ENCODE measurements at places on chromosomes 1 and 21.

DNA sequence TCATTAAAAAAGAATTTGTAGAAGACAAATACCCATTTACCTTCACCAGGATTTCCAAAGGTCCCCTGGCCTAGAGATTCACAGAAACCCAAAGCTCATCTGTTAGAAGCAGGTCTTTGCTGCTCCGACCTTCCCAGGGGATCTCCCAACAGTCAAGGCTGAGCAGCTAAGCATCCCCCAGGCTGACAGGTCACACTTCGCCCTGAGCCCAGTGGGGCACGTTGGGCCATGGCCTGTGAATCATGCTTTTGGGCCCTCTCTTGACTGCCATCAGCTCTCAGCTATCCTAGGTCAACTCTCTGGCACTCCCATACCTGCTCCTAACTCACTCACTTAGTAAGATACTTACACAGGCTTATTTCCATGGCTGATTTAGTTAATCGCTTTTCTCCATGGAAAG lies 157.7 kb downstream of the DSCAM start:
- DNase-seq, result no peak

GRCh38 chr1:222811671-222812070 lies 3.2 kb upstream of the DISP1 start:
- DNase-seq, result no peak

DNA sequence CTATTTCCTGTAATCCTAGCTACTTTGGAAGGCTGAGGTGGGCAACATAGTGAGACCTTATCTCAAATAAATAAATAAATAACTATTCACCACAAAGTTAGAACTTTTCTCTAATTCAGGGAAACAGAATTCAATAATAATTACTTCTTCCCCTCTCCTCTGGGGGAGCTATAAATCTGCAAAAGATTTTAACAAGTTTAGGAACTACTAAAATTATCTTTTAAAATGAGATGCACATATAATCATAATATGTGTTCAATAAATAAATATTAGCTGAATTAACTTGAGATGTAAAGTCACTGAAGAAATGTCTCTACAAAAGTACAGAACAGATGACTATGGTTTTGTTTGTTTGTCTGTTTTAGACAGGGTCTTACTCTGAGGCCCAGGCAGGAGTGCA lies 14.1 kb downstream of the WDR47 start:
- DNase-seq, result no peak

DNA sequence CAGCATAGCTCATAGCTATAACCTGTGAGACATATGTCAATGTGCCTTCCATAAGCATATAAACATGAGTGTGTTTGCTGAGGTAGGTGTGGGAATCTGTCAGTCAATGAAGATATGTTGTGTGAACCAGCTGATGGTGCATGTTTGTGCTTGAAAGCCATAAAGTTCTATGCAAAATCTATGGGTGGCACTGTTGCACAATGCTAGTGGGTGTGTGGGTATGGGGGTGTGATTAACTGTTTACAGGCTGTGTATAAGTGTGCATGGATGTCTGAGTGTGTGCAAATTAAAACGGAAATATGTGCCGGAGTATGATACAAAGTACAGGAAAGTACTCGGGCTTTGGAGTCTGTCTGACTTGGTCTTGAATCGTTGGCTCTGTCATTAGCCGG lies 1.0 kb upstream of the ATP2B4 start:
- DNase-seq, result peak; percentile 83

DNA sequence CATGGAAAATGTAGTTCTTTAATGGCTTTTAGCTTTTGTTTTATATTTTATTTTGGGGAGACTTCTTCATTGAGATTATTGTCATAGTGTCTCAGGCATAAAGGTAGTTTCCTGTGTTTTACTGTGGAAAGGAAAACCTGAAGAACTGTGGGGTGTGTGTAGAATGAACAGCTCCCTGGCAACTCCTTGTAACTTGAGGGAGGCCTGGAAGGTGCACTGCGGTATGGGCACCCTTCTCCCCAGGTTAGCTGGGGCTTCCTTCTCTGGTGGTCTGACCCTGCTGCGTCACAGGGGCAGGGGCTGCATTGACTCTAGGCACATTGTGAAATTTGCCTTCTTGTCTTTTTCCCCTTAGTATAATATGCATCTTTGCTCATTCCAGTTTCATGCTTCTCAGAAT lies 1.7 kb downstream of the ATP1B1 start:
- no peak for DNase-seq

- no peak for DNase-seq
Observed at GRCh38 chr1:220815409-220815808, 28.7 kb downstream of the MTARC1 start.

DNA sequence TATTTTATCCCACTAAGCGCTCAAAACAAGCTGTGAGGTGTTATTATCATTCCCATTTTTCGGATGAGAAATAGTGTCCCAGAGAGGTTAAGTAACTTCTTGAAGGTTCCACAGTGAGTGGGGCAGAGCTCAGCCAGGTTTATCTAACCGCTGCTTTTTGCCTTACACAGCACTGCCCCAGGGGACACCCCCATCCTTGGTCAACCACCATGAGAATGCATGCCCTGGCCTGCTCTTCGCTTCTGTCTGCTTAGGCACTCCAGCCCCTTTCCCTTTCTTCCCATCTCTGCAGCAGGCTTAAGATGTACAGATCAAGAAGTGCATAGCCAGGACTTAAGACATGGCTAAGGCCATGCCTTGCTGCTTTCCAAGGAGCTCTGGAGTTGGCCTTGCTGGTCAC lies 159.0 kb upstream of the CD34 start:
- DNase-seq, result no peak

DNA sequence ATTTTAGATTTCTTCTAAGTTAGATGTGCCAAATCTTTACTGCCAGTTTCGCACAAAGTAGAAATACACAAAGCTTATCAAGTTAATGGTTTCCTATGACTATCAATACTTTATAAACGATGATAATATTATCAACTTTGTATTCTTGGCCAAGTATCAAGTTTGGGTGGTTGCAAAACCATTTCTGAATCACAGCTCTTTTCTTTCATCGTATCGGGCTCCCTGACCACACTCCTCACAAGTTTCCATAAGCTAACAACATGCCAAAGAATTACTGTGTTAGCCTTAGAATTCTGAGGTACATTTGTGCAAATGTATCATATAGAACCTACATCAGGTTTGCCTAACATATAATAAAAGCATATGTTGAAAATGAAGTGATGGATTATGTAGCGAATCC lies 311.0 kb downstream of the KCTD3 start:
- no peak for DNase-seq

DNA sequence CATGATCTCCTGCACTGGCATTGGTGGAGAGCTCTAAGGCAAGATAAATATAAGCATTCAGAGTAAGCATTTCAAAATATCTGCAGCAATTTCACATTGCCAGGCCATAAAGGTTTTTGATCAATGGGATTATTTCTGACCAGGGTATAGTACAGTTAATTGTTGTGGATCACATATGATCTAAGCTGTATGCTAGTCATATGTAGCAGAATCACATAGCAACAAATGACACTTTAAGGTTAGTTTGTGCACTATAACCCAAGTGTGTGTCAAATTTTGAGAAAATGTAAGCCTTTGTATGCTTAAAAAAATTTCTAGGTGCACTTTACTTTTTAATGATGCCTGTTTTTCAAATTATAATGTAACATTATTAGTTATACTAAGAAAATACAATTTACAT lies 386.0 kb upstream of the ADAMTS5 start:
- DNase-seq, result no peak

GRCh38 chr21:35632711-35633110 lies 427.6 kb downstream of the SETD4 start:
- no peak for DNase-seq

- no peak for DNase-seq
Observed at GRCh38 chr21:24514081-24514733, 1093.1 kb downstream of the MRPL39 start.

- DNase-seq, result no peak
Observed at GRCh38 chr1:218931324-218931723, 242.4 kb upstream of the LYPLAL1 start.

GRCh38 chr1:81912383-81912782 lies 111.6 kb downstream of the ADGRL2 start:
- DNase-seq, result no peak

DNA sequence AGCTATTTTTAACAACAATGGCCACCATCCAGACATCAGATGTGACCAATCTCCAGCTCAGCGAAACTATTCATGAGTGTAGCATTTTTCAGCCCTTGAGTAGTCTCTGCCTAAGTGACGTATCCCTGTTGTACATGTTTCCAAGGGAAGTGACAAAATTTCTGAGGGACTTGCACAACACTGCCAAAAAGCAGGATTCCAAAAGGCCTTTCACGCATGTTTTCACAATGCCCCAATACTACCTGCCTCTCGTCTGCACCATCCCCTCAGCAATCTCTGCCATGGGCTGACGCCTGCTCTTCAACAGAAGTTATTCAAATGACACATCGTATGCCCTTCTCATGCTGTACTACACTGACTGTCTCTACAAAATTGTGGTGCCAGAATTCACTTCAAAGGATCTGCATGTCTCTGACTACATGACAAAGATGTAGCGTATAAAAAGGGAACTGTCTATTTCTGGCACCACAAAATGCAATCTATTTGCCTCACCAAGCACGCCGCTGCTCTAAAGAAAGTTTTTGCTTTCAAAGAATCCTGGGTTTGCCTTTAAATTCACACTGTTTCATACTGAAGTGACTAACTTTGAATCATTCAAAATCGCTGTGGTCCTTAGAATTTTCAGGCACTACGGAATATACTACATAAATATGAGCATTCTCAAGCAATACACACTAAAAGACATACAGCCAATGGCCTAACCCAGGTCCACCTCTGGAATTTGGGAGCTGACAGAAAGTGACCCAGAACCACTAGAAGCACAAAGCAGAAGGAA lies 32.9 kb downstream of the JAK1 start:
- DNase-seq, result no peak

DNA sequence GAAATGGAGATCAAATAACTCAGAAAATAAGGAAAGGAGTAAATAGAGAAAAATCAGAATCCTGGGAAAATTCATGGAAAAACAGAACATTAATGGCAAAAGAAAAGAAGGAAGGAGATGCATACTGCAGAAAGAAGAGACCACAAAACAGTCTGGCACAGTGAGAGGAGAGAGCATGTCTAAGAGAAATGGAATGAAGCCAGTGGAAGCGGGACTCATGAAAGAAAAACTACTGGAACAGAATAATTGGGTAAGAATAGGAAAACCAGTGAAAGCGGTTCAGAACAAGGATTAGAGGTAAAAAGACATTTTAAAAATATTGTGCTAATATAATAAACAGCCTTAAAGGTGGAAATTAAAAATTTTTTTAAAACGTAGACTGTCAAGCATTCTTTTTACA lies 93.6 kb upstream of the GREM2 start:
- no peak for DNase-seq

DNA sequence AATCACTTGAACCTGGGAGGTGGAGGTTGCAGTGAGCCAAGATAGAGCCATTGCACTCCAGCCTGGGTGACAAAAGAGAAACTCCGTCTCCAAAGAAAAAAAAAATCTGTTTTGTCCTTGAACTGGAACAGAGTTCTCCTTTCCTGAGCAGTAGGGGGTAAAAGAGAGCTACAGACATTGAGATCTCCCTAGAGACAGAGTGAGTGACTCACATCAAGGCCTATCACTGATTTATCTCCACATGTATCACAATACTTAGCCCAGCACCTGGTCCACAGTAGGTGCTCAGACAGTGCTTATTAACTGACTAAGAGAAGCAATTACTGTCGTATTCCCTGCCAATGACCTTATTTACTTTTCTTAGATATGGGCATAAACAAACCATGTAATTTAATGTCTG lies 354.1 kb upstream of the C1orf87 start:
- DNase-seq, result no peak

DNA sequence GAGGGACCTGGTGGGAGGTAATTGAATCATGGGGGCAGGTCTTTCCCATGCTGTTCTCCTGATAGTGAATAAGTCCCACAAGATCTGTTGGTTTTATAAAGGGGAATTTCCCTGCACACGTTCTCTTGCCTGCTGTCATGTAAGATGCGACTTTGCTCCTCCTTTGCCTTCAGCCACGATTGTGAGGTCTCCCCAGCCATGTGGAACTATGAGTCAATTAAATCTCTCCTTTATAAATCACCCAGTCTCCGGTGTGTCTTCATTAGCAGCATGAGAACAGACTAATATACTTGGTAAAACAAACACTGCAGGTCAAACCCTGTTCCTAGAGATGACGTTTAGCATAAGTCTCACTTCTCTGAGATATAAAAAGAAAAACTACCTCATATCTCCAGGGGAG lies 148.3 kb downstream of the MATN1 start:
- no peak for DNase-seq

- no peak for DNase-seq
Observed at GRCh38 chr1:78447086-78447485, 43.7 kb upstream of the PTGFR start.

DNA sequence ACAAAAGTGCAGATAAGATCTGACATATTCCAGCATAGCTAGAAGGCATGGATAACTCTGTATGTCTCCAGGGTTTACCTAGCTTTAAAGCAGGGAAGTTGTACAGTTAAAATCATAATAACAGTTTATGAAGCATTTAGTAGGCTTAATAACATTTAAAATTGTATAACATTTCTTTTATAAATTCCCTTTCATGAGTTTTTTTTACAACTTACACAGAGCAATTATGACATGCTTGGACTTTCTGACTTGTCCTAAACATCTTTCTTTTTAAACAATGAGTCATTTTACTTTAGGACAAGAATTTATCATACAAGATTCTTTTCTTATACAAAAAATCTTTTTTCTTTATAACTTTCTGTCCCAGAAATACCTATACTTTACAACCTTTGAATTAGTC lies 408.5 kb upstream of the NEGR1 start:
- no peak for DNase-seq

GRCh38 chr1:41672173-41672572 lies 187.7 kb upstream of the EDN2 start:
- DNase-seq, result no peak

DNA sequence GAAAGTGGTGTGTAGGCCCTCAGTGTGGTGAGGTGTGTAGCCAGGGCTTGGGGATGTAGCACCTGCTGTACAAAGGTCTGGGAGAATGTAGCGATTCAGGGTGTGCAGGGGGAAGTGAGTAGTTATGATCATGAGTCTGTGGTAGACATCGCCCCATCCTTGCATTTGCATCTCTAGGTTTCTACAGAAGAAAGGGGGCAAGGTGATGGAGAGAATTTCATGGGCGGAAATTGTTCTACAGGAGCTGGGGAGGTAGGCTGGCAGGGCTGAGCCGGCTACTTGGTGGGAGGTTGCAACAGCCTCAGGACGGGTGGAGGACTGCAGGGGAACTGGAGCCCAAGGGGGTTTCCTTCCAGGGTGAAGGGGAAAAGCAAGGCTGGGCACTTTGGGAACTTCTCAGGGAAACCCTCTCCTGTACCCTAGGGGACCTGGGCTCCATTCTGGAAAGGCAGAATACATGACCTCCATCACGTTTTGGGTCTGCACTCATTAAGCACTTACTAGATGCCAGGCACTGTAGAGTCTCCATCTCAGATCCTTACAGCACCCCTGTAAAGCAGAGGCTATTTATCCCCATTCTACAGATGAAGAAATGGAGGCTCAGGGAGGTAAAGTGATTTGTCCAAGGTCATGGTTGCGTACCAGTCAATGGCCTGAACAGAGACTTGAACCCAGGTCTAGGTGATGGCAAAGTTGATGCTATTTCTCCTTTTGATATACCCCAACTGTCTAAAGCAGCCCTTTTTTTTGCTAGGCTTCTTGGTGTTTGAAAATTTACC lies 14.5 kb upstream of the TNFRSF1B start:
- no peak for DNase-seq

Measured in central memory CD4-positive, alpha-beta T cell (primary cell).